ENCODE measurements at places on chromosomes 1 and 21. TPM values are rescaled to one million over a fixed set of nuclear protein-coding genes. Genes with fewer than 3 reads are reported as not detected.

- no peak for DNase-seq
These were observed 4.9 kb downstream of the MACO1 start for GRCh38 chr1:25435397-25436108.

GRCh38 chr1:226353698-226354525, 44.9 kb upstream of the LIN9 start:
- no peak for DNase-seq

GRCh38 chr1:159068886-159069285, 7.7 kb downstream of the AIM2 start:
- DNase-seq: no peak

DNA sequence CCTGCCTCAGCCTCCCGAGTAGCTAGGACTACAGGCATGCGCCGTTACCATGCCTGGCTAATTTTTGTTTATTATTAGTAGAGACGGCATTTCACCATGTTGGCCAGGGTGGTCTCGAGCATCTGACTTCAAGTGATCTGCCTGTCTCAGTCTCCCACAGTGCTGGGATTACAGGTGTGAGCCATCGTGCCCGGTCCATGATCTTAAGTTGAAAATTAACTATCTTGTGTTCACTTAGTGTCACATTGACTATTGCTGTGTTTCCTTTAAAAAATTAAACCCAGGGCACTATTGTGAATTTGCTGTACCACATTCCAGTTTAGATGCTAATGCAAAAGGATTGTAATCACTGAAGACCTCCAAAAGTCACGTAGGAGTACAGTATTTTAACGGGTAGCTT, 14.1 kb downstream of the CMPK1 start:
- DNase-seq: no peak

DNA sequence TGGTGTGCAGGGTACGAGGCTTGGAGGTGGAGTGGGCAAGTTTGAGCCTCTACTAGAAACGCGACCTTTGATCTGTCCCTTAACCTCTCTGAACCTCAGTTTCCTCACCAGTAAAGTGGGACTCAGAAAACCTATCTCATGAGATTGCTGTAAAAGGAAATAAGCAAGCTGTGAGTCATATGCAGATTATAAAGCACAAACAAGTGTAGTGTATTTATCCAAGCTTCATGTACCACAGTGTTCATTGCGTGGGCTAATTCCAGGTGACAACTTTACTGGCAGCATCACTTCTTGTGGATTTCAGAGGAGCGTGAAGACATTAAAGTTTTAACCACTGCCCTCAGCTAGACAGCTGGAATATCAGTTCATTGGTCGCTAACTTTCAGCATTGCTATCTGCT, 44.4 kb downstream of the ZNF697 start:
- no peak for DNase-seq

- no peak for DNase-seq
These were observed 99.4 kb downstream of the FOXD2 start for GRCh38 chr1:47537268-47537667.

DNA sequence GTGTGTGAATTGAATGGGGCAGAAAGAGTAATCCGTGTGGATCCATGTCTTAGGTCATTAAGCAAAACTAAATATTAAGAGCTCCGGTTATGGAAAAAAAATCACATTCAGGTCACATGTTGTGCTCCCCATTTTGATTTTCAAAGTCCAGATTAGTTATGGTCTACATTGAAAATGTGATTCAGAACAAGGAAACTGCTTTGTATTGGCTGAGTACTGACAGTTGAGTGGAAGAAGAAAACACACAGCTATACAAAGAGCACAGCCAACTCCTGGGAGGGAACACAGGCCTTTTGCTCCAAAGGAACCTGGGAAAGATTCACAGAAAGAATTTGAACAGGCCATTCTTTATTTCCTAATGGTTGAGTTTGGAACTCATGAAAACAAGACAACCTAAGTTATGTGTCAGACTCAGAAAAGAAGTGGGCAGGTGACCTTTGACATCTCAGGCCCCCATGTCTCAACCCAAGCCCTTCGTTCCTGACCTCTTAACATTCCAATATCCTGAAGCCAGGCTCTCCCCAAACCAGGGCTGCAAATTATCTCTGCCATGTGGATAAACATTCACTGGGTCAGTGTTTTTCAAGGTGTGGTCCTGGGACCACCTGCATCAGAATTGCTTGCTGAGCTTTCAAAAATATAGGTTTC, 159.3 kb upstream of the LMO4 start:
- no peak for DNase-seq

The LRRC38 gene
- total RNA-seq: 1.4 TPM

GRCh38 chr1:44408212-44408582, 3.1 kb downstream of the RNF220 start:
- DNase-seq: no peak

DNA sequence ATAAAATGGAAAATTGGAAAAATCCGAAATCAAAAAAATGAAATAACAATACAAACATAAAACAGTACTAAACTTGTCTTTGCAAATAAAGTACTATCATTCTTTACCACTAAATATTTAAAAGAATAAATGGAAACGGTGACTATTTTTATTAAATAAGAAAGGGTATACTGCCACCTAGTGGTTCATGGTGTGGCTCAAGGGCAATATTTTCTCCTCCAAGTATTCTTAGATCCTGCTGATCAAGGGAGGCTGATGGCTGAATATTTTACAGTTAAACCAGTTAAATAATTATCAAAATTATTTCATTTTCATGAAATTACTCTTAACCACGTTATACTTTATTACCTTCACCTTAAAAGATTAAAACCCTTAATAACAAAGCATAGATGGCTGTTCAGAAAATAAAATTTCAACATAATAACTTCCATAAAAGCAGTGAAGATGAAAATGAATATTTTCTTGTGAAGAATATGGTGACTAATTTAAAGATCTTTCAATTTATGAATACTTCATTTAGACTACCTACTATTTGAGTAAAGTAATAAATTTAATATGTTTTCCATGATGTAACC, 1793.9 kb downstream of the NCAM2 start:
- peak; percentile 37 for DNase-seq

The IFT25 gene
- total RNA-seq: 32.4 TPM

- DNase-seq: no peak
These were observed 3.8 kb upstream of the LCE3A start for GRCh38 chr1:152626744-152627143.
